CD4-positive, alpha-beta T cell treated with Interleukin-12 subunit alpha and Interleukin-12 subunit beta, for 1 hour (primary cell): ENCODE measurements at places on chromosomes 16 and 17.
A peak's percentile ranks its signal among the peaks of the same experiment; 100 is the strongest.

DNA sequence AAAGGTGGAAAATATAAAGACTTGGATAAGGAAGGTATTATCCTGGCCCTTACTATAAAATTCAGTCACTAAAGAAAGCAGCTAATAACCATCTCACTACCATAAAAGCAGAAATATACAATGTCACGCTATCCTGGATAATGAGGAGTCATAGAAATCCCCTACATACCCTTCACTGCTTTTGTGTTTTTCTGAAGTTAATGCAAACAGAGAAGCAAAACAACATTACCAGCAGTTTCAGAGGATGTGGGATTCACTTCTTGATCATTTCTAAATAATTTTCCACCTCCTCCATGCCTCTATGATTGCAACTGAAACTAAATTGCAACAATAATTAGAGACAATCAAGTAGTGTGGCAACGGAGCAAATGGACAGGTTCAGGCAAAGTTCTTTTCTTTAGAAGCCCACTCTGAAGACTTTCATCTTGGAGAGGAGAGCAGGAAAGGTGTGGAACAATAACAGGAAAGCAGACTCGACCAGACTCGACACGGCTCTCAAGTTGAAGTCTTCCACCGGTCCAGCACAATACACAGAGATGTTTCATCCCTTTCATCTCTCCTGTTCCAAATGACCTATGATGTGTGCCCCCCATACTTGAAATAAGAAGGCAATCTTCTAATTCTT, 10.2 kb downstream of the CYTH1 start:
- peak; percentile 57 for DNase-seq

- DNase-seq = no peak
Measured at GRCh38 chr17:13647543-13648021, 45.9 kb upstream of the HS3ST3A1 start.

DNA sequence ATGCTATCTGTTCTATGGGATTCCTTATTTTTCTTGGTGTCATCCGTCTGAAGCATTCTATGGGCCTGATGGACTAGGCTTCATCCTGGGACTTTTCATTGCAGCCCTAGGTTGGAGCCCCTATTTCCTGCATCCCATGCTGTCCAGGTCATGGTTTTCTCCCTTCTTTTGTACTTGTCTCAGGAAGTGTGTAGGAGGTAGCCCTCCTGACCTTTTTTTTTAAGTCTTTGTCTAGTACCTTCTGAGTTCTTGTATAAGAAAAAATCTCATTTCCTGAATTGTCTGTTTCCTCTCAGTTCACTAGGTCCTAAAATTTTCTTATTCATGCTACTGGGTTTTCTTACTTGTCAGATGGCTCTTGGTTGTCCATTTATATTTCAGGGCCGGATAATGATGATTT, 6.0 kb downstream of the NDEL1 start:
- no peak for DNase-seq

DNA sequence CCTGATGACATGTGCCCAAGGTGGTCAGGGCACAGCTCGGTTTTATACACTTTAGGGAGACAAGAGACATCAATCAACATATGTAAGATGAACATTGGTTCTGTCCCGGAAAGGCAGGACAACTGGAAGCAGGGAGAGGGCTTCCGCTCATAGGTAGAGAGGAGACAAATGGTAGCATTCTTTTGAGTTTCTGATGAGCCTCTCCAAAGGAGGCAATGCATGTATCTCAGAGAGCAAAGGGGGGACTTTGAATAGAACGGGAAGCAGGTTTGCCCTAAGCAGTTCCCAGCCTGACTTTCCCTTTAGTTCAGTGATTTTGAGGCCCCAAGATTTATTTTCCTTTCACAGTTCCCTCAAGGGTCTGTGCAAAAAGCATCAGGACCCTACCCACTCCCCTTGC, 172.4 kb upstream of the TNRC6C start:
- DNase-seq = no peak

- no peak for DNase-seq
Measured at GRCh38 chr17:73939806-73940205, 263.7 kb upstream of the RPL38 start.

DNA sequence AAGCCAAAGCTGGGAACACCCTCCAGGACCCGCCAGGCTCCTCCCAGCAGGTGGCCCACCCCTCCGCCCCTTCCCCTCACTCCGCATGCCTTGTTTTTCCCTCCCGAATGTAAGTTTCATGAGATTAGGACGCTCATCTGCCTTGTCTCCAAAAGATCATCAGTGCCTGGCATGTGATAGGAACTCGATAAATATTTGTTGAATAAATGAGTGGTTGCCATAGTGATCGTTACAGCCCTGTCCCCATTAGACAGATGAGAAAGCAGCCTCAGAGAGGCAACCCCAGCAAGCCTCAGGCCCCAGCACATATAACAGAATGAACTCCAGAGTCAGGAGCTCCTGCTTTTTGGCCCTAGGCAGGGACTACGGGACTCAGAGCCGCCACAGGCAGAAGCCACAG, 5.0 kb downstream of the CAMKK1 start:
- no peak for DNase-seq
